ENCODE measurements at places on chromosomes 11 and 22. TPM values are rescaled to one million over a fixed set of nuclear protein-coding genes. Genes with fewer than 3 reads are reported as not detected.

CDC42BPG gene
- not detected for polyA plus RNA-seq

CDKN1C gene
- 6.5 TPM for polyA plus RNA-seq

RTL10 gene
- 2.5 TPM for polyA plus RNA-seq

OR51B5 gene
- 0.54 TPM for polyA plus RNA-seq

DTX4 gene
- 1.8 TPM for polyA plus RNA-seq

KCNQ1 gene
- polyA plus RNA-seq = not detected

OR10A4 gene
- polyA plus RNA-seq = not detected

SMC1B gene
- polyA plus RNA-seq = not detected

ELF5 gene
- polyA plus RNA-seq = not detected

ANKK1 gene
- not detected for polyA plus RNA-seq

TBX10 gene
- polyA plus RNA-seq = not detected

A4GALT gene
- not detected for polyA plus RNA-seq

HMOX1 gene
- not detected for polyA plus RNA-seq

FUT4 gene
- 0.17 TPM for polyA plus RNA-seq

THRSP gene
- polyA plus RNA-seq = not detected

MYRF gene
- polyA plus RNA-seq = not detected

KCTD14 gene
- polyA plus RNA-seq = 0.79 TPM

MGAT3 gene
- 3.9 TPM for polyA plus RNA-seq

RIMBP3C gene
- not detected for polyA plus RNA-seq

CCND1 gene
- polyA plus RNA-seq = 0.21 TPM

BAIAP2L2 gene
- polyA plus RNA-seq = not detected

TSPO gene
- polyA plus RNA-seq = 2.9 TPM

CD3G gene
- not detected for polyA plus RNA-seq

TEX12 gene
- polyA plus RNA-seq = 0.77 TPM

ACR gene
- polyA plus RNA-seq = not detected

TEAD1 gene
- 3.6 TPM for polyA plus RNA-seq

TRPM5 gene
- polyA plus RNA-seq = not detected

ATP6V1E1 gene
- 379 TPM for polyA plus RNA-seq

KCNE3 gene
- not detected for polyA plus RNA-seq

NPTXR gene
- 9.8 TPM for polyA plus RNA-seq

TUBGCP6 gene
- polyA plus RNA-seq = 3.3 TPM

MISFA gene
- 2.6 TPM for polyA plus RNA-seq

PRRG4 gene
- 0.07 TPM for polyA plus RNA-seq

LAYN gene
- not detected for polyA plus RNA-seq

SCGB1C1 gene
- not detected for polyA plus RNA-seq

CARD16 gene
- 9.0 TPM for polyA plus RNA-seq

PATE2 gene
- polyA plus RNA-seq = not detected

MUC6 gene
- not detected for polyA plus RNA-seq

HTR3A gene
- not detected for polyA plus RNA-seq

TMEM191B gene
- polyA plus RNA-seq = not detected

MAPK8IP2 gene
- polyA plus RNA-seq = 5.1 TPM

DDI1 gene
- not detected for polyA plus RNA-seq

SEC14L6 gene
- 1.4 TPM for polyA plus RNA-seq

CECR2 gene
- polyA plus RNA-seq = 0.75 TPM

HOATZ gene
- polyA plus RNA-seq = not detected

NCAM1 gene
- polyA plus RNA-seq = 334 TPM

RNF26 gene
- 8.3 TPM for polyA plus RNA-seq

TCN1 gene
- polyA plus RNA-seq = not detected

NPAS4 gene
- polyA plus RNA-seq = not detected

CSRP3 gene
- polyA plus RNA-seq = not detected

KCNJ1 gene
- polyA plus RNA-seq = 4.3 TPM

CD3D gene
- polyA plus RNA-seq = not detected

GLYATL2 gene
- polyA plus RNA-seq = 0.24 TPM

MFRP gene
- polyA plus RNA-seq = not detected

DRICH1 gene
- not detected for polyA plus RNA-seq

ELFN2 gene
- 0.19 TPM for polyA plus RNA-seq

APLNR gene
- polyA plus RNA-seq = not detected

OR51M1 gene
- not detected for polyA plus RNA-seq

All from Purkinje cell (primary cell).